Activated naive CD4-positive, alpha-beta T cell (primary cell): ENCODE measurements at places on chromosomes 12 and 14.

DNA sequence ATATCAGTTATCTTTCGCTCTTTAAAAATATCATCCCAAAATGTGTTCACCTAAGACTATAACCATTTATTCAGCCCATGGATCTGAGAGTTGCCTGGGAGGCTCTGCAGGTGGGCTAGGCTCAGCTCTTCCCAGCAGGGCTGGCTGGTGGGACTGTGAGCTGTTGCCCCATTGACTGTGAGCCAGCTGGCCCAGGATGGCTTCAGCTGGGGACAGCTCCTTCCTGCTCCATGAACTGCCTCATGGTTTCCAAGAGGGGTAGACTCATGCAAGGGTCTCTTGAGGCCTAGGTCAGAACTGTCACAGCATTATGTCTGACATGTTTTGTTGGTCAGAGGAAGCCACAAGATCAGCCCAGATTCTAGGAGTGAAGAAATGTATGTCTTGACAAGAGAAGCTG lies 114.1 kb upstream of the E2F7 start:
- DNase-seq: no peak

DNA sequence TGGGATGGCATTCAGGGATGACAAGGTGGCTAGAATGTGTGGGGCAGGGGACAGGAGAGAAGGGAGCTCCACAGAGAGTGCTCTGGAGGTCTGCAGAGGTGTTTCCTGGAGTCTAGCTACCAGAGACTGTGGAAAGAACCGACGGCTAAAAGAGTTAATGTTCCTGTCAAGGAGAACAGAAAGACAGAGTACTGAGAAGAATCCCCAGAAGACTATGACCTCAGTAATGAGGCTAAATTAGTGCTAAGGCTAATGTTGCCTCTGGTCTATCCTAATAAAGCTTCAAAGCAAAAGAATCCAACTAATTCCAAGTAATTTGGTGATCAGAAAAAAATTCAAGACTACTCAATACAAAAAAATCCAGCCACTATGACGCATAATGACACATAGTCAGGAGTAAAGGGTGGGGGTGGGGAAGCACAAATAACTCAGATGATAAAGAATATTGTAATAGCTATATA lies 44.7 kb downstream of the FERMT2 start:
- DNase-seq: no peak

GRCh38 chr14:60212503-60213371 lies 36.3 kb upstream of the PPM1A start:
- DNase-seq: no peak

DNA sequence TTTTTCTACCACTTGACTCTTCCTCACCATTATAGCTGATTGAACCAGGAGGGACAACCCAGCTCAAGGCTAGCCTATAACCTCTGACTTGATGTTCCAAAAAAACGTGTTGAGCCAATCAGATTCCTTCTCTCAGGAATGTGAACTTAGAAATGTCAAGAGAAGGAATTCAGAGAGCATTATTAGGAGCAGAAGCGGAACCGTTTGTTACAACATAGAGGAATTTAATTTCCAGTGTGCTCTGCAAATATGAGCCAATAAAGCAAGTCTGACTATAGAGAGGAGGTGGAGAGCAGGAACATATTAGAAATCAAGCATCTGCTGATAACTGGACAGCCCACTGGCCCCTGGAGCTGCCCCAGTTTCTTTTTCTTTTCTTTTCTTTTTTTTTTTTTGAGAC lies 15.3 kb upstream of the PELI2 start:
- DNase-seq: no peak

DNA sequence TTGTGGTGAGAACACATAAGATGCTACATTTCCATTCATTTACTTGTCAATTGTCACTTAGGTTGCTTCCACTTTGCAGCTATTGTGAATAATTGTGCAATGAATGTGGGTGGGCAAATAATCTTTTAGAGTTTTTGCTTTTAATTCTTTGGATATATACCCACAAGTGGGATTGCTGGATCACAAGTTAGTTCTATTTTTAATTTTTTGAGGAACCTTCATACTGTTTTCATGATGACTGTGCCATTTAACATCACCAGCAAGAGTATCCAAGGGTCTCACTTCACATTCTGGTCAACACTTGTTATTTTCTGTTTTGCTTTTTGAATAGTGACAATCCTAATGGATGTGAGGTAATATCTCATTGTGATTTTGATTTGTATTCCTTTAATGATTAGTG lies 10.5 kb downstream of the CLEC6A start:
- no peak for DNase-seq

DNA sequence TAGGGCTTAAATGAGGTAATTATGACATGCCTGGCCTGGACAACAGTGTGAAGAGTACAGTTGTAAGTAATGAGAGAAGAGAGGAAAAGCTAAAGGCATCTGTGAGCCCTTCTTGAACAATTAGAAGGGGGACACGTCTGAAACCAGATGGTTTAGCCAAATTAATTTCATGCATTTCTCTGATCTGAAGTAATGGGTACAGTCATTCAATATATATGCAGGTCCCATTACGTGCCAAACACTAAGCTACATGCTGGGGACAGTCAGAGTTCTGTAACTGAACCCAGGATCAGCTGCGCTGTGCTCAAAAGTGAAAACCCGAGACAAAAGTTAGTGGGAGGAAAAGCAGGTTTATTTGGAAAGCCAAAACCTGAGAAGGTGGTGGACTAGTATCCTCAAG lies 207.2 kb upstream of the TMTC1 start:
- DNase-seq: no peak

DNA sequence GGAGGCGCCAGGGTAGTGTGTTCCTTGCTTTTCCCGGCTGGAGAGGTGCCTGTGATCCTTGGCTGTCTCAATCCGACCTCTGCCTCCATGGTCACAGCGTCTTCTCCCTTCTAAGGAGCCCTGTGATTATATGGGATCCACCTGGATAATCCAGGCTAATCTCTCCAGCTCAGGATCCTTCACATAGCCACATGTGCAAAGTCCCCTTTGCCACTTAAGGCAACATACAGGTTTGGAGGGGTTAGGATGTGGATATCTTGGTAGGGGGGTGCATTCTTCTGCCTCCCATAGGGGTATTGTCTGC lies 1.2 kb upstream of the HVCN1 start:
- DNase-seq: no peak

GRCh38 chr12:31989571-31990362 lies 30.6 kb downstream of the RESF1 start:
- DNase-seq: no peak
